NCI-H1436 (cell line): ENCODE measurements at places on chromosomes 3 and 15.

DNA sequence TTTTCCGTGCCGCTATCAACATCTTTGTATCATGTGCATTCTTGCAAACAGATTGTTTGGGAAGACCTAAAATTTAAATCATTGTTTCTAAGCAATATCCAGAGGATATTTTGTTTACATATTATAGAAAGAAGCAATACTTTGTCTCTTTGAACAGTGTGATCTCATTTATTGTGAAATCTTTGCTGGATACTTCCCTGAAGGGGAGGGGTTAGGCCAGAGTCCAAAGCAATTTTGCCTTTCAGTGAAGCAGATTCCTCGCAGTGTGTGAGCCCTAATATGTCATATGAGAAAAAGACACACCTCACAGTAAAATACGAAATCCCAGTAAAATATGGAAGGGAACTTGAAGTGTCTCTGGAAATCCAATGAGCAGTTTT lies 158.7 kb upstream of the SLCO3A1 start:
- DNase-seq = no peak

GRCh38 chr15:26294059-26294689 lies 431.0 kb upstream of the ATP10A start:
- no peak for DNase-seq

- DNase-seq = no peak
These were observed 181.0 kb upstream of the FEZF2 start for GRCh38 chr3:62554264-62554799.

GRCh38 chr15:63939531-63940130 lies 105.9 kb upstream of the HERC1 start:
- no peak for DNase-seq

- DNase-seq = no peak
These were observed 131.9 kb downstream of the B3GALNT1 start for GRCh38 chr3:160973067-160973809.
